NCI-H1417 treated with DMSO at 0.1 percent for 48 hours (cell line): ENCODE measurements at places on chromosomes 16 and 17.

DNA sequence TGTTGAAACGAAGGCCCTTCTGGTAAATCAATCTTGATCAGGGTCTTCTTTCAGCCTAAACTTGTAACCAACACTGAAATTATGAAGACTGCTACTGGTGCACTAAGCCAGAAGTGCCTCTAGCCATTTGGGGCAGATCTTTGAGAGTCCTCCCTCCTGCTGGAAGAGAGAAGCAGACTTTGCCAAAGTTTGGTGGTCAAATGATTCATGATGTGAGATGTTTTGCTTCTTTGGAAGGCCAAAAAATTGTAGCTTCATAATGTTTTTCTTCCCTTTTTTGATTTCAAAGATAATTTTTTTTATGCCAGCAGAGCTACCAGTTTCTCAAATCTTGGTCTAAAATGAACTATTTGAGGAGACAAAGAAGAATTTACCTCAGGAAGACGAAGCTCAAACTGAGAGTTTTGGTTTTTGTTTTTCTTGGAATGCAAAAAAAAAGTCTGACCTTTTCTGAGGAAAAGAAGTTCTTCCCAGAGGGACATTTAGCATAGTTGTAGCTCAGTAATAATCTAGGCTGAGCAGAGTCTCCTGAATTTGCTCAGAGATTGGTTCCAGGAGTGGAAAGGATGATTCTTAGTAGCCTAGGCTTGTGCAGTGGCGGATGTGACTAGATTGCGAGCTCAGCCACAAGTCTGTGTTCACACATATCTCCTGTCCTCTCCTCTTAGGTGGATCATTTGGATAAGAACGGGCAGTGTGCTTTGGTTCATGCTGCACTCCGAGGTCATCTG lies 50.9 kb downstream of the CYB561 start:
- no peak for DNase-seq

GRCh38 chr16:29896841-29897240 lies 2.5 kb downstream of the SEZ6L2 start:
- DNase-seq, result no peak

- no peak for DNase-seq
Measured at GRCh38 chr17:76262732-76263344, 2.3 kb upstream of the UBALD2 start.

DNA sequence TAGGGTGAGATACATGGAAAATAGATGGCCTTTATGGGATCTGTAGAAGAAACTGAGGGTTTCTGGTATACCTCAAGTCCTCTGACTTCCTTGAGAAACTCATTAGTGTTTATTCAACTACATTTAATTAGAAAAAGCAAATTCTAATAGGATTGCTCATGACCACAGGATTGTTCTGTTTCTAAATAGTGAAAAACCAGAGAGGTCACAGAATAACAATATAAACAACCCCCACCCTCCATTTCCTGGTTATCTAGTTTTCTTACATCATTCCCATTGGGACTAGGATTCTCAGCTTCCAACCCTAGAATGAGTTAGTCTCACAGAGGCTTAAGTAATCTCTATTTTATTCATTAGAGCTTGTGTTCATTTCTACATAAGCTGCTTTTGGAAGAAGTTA lies 30.0 kb downstream of the SF3B3 start:
- DNase-seq, result no peak

- DNase-seq, result no peak
Measured at GRCh38 chr16:56373003-56373402, 52.3 kb downstream of the AMFR start.

- DNase-seq, result no peak
Measured at GRCh38 chr17:56177361-56177760, 24.1 kb downstream of the ANKFN1 start.

DNA sequence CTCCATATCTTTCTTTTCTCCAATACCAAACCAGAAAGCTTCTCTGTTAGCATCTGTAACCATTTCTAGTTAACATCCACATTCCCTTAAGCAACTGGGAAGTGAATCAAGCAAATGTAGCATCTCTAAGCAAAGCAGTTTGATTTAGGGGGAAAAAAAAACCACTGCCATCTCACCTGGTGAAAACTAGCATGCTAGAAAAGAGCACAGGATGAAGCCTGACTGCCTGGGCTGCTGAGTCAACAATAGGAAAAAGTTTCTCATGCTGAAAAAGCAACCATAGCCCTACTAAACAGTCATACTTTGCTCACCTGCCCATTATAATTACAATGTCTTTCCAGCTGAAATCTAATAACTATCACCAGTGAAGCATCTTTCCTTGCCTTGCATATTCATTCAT lies 139.3 kb downstream of the ANKFN1 start:
- DNase-seq, result no peak

- no peak for DNase-seq
Measured at GRCh38 chr17:81566461-81567126, 14.4 kb upstream of the FAAP100 start.

DNA sequence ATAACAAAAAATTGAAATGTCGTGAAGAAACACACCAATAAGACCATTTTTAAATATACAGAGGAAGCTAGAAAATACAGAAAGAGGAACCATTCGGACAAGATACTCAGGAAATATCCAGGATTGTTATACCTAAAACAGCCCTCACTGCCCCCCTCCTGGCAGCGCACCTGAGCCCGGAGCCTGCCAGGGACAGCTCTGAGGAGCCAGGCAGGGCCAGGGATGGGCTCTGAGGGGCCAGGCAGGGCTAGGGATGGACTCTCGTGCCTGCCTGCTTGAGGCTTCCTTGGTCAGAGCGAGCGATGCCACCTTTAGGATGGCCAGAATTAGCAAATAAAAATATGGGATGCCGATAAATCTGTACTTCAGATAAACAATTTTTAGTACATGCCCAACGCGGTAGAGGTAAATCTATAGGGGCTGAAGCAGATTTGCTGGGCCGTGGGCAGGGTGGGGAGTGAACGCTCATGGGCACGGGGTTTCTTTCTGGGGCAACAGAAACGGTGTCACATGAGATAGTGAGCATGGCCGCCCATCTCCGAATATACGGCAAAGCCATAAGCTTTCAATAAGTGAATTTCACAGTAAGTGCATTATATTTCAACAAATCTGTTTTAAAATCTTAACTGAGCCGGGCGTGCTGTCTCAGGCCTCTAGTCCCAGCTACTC lies 18.2 kb upstream of the CSNK1D start:
- no peak for DNase-seq

- DNase-seq, result no peak
Measured at GRCh38 chr16:81843683-81844082, 64.6 kb downstream of the PLCG2 start.

DNA sequence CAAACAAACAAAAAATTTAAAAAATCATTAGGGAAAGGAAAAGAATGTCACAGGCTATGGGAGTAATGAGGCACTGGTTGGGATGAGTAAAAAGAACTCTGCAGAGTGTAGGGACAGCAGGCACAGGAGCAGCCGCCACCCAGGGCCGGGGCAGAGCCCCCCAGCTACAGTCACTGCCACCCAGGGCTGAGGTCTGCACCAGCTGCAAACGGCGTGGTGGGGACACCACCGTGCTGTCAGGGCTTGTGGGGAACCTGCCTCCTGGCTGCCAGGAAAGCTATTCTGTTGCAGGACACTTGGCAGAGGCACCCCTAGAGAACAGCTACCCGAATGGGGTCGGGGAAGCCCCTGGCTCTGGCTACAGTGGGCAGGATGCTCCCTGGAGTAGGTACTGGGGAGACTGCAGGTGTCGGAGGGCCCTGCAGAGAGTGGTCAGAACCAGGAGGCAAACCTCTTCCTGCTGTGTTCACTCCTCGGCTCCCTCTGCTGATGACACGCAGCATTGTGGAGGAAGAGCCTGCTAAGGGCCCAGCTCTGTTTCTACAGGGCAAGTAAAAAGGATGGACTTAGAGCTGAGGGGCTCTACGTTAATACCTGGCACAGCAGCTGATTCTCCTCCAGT lies 32.3 kb upstream of the CAPN15 start:
- DNase-seq, result no peak

DNA sequence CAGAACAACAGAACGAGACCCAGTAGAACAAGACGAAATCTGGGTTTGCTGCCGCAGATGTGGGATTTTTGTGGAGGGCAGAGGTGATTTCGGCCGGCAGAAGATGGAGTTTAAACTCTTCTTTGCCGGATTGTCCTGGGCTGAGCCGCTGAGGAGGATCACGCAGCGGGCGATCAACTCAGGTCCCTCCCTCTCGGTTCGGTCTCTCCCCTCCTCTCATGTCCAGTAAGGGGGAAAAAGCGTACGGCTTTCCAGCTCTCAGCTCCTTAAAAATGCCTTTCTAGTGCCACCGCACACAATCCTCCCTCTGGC lies 2.5 kb downstream of the PHF12 start:
- DNase-seq, result no peak

DNA sequence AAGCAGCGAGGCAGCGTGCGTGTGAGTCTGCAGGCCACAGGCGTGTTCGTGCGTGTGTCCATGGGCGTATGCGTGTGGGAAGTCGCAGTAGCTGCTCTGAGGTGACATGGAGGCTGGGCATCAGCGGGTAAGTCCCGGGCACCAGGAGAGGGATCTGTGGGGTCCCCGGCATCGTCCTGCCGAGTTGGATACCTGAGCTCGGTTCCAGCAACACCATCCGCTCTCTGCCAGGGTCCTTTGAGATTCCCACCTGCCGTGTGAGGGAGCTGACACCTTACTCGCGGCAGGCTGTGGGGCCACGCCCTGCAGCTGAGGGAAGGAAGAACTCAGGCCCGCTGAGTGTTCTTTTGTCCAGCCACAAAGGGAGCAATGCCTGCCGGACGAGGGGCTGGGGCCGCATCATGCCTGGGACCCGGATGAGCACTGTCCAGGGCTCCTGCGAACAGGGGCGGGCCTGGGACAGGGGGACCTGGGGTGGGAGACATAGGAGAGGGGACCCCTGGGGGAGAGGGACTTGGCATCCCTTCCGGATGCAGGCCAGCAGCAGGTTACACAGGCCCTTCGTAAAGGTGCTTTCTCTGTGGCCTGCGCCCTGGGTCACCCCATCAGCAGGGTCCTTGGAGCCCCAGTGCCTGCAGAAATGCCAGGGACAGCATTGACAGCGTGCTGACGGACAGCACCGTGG lies 5.0 kb upstream of the SNAI3 start:
- DNase-seq, result no peak

DNA sequence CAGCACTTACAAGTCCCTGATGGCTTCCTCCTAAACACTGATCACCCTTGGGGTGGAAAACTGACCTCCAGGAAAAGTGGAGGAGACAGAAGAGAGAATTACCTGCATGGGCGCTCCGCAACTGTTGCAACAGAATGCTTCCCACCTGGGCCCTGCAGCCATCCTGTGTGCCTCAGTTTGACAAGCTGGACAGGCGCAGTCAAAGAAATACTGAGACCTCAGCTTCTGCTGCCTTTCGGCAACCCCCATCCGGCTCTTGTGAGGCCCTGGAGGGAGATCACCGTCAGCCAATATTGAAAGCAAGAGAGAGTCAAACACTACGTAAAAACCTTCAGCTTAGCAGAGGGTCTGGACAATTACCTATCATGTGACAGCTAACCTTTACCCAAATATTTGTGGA lies 24.8 kb downstream of the SERPINF1 start:
- DNase-seq, result no peak

- no peak for DNase-seq
Measured at GRCh38 chr17:76824093-76824492, 44.1 kb upstream of the MGAT5B start.

GRCh38 chr17:7750321-7750821 lies 32.8 kb downstream of the DNAH2 start:
- DNase-seq, result no peak

DNA sequence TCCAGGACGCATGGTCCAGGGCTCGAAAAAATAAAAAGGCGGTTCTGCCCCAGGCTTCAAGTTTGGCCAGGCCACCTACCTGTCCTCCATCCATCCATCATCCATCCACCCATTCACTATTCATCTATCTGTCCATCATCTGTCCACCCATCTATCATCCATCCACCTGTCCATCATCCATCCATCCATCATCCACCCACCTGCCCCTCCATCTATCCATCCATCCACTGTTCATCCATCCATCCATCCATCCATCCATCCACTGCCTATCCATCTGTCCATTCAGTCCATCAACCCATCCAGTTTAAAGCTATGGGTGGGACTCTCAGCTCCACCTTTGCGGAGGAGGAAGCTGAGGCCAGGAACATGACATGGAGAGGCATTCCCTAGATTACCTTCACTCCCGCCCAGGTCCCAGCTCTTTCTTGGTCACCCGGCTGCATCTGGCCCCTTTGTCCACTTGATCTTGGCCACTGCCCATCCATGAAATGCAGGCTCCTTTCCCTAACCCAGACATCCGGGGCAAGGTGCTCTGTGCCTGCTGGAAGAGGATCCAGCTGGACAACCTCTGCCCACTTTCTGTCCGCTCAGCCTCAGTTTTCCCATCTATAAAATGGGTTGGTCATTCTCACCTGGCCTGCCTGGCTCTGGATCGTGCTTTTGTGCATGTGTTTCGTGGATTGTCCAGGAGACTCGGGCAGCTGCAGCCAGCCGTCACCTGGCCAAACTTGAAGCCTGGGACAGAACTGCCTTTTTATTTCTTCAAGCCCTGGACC lies 236.0 kb upstream of the CIBAR2 start:
- no peak for DNase-seq

GRCh38 chr16:58306327-58306726 lies 11.5 kb upstream of the PRSS54 start:
- no peak for DNase-seq

- no peak for DNase-seq
Measured at GRCh38 chr17:78416791-78417530, 38.5 kb downstream of the PGS1 start.

- DNase-seq, result no peak
Measured at GRCh38 chr16:65659758-65660157, 537.9 kb upstream of the CDH11 start.

DNA sequence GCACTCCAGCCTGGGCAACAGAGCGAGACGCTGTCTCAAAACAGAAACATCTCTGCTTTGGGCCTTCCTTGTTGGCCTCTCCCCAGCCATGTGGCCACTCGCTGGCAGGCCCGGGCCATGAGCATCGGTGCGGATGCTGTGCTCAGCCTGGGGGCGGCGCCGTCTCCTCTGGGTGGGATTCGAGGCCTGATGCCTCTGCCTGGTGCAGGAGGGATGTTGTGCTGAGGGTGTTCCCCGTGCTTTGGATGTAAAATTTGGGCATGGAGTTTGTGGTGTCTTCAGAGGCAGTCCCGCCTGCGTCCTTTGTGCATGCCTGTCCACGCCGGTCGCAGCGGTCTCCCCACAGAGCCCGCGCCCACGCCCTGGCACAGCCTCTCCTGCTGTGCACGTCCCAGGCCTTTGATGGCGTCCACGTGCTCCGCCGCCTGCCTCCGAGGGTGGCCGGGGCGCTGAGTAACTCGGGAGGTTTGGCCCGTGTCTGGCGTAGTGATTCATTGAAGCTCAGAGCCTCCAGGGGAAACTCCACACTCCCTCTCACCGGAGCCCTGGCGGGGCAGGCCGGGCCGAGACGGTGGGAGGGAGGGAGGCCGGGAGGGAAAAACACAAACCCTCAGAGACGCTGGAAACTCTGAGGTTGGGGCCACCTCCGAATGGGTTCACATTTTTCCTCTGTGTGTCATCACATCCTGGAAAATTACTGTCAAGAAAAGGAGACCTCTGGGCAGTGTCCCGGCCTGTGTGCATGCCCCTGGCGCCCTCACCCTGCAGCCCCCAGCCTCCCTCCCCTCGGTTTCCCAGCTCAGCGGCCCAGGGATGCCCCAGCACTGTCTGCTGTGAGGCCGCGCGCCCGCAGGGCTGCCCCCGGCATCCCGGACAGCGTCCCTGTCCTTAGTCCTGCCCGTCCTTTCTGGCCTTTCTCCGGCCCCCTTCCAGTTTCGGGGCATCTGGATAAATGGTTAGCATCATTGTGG lies 19.0 kb downstream of the CENPX start:
- no peak for DNase-seq

- DNase-seq, result no peak
Measured at GRCh38 chr17:56908001-56908542, 5.8 kb downstream of the TRIM25 start.
